Liver (tissue), 10 donors: ENCODE measurements at places on chromosomes 2 and 18.

DNA sequence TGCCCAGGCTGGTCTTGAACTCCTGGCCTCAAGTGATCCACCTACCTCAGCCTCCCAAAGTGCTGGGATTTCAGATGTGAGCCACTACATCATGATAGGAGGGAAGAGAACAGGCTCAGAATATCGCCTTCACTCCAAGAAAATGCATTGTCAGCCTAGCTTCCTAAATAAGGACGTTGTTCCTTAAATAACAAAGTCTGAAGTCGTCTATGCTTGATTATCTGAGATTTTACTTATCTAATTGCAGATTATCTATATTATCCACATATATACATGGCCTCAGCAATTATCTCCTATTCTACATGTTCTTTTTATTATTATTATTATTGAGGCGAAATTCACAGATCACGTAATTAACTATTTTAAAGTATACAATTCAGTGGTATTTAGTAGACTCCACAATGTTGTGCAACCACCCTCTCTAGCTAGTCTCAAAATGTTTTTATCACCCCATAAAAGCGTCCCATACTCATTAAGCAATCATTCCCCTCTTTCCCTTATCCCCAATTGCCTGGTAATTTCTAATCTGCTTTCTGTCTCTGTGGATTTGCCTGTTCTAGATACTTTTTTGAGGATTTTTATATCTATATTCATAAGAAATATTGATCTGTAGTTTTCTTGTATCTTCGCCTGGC, 95.1 kb upstream of the RFX8 start:
- no peak for DNase-seq

DNA sequence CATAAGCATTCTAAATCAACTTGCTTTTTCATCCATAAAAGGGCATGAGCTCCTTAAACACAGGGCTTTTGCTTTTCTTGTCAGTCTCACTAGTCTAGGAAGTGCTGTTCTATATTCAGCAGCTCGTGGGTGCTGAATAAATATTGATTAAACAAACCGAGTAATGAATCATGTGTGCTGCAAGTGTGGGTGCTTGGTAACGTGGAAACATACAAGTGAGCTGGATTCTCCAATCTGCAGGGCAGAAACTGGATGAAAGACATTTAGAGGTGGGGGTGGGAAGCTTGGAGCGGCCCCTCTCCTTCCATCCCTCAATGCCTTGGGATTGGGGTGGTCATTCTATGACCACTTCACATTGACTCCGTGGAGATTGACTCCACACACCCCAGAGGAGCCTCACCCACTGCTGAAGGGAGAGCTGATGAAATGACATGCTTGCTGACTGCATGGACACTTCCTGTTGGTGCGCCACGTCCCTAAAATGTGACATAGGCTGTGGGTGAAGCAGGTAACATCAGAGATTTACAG, 114.6 kb downstream of the DOCK10 start:
- DNase-seq: no peak

DNA sequence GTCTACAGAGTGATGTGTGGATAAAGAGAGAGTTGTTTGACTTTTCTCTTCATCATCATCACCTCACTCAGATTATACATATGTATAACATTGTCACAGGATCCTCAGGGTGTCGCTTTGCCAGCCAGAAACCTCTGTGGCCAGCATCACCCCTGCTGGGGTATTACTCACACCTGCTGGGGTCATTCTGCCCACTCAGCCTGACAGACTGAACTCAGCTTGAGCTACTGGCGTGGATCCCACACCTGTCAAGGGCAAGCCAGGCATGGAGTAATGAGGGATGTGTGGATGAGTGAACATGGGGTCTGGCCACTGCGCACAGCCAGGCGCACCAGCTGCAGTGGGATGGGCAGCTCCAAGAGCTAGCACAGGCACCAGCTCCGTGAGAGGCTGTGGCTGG, 870.6 kb downstream of the CBLN2 start:
- DNase-seq: no peak

DNA sequence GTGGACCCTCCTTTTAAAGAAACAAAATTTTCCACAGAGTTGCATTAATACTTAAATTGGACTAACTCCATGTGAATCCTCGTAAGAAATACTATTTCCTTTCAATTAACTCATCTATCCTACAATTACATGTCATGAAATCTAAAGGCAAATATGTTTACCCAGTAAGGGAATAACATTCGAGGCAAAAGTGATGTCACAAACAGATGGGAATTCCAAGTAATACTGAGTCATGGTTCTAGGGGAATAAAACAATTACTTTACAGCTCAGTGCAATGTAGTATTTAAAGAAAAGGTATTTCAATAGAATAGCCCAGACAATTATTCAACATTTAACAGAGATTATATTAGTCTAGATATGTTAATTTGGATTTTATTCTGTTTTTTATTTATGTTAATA, 205.8 kb downstream of the ZNF385B start:
- DNase-seq: no peak

GRCh38 chr2:161096336-161096735, 63.9 kb upstream of the TANK start:
- no peak for DNase-seq

DNA sequence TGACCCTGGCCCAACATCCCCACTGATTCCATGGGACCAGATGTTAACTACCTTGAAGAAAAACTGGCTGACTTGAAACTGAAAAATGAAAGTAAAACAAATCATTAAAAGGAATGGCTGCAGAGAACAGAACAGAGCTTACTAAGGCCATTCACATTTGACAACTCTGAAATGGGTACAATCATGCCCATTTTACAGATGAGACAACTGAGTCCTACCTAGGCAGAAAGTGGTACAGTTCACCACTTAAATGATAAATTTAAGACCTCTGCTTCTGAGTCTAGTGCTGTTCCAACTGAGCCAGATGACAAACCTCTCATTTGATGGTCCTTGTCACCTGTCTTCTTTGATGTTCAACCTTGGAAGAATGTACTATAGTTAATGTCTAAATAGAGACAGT, 65.8 kb downstream of the THNSL2 start:
- no peak for DNase-seq

GRCh38 chr18:26540043-26540628, 8.2 kb downstream of the KCTD1 start:
- DNase-seq: no peak

DNA sequence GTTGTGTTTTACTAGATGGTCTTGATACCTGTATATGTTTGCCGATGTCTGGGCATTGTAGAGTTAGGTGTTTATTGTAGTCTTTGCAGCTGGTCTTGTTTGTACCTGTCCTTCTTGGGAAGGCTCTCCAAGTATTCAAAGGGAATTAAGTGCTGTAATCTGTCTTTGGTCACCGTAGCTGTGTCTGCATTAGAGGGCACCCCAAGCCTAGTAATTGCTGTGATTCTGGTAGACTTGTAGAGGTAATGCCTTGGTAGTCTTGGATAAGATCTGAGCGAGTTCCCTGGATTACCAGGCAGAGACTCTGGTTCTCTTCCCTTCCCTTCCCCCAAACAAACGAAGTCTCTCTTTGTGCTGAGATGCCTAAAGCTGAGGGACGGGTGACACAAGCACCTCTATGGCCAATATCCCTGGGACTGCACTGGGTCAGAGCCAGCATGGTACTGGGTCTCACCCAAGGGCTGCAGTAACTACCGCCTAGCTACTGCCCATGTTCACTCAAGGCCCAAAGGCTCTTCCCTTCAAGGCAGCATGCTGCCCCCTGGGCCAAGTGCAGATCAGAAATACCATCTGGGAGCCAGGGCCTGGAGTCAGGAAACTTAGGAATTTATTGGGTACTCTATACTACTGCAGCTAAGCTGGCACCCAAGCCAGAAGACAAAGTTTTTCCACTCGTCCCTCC, 27.1 kb downstream of the STPG4 start:
- DNase-seq: no peak

DNA sequence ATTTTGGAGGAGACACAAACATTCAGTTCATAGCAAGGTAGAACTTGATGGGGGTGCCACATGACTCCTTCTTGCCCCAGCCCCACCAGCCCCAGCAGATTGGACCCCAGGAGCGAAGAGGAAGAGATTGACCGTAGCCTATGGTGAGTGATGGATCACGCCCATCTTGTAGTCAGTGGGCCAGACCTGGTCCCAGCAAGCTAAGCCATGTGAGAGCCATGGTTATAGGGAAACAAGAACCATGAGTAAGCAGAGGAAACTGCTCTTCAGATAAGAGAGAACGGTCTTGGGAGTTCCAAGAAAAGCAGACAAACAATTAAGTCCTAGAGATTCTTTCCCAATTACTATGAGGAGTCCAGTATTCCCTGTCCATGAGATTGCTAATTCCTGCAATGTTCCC, 4.6 kb upstream of the TCF4 start:
- DNase-seq: no peak

DNA sequence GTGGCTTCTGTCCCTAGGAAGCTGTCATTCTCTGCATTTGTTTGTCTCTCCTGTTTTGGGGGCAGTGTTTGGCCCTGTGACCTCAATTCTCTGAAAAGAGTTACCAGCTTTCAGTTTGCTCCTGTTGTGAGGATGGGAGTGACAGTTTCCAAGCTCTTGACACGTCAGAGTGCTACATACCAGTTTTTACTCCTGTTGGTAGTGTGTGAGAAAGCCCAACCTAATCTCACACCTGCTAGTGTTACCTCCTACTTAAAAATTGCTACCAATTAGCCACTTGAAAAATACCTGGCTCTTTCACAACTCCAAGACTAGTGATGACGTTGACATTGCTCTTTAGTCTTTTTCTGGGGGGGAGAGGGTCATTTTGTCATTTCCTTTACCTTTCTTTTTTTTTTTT, 14.1 kb downstream of the SKA1 start:
- no peak for DNase-seq

- no peak for DNase-seq
Measured at GRCh38 chr2:33529771-33530481, 53.5 kb downstream of the RASGRP3 start.

DNA sequence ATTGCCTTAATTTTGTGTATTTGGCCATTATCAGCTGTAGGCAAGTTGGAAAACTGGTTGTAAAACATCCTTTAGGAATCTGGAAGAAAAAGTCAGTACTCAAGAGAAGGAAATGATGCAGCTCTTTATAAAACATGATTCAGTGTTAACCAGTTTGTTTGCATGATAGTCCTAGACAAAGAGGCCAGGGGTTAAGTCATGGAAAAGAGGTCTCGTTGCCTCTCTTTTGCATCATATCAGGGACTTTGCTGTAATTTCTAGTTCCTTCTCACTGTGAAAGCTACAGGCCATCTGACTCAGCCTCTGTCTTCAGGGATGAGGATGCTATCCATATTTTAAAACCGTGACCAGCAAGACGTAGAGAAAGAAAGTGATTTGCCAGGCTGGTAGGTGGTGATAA, 38.0 kb downstream of the NPAS2 start:
- no peak for DNase-seq

DNA sequence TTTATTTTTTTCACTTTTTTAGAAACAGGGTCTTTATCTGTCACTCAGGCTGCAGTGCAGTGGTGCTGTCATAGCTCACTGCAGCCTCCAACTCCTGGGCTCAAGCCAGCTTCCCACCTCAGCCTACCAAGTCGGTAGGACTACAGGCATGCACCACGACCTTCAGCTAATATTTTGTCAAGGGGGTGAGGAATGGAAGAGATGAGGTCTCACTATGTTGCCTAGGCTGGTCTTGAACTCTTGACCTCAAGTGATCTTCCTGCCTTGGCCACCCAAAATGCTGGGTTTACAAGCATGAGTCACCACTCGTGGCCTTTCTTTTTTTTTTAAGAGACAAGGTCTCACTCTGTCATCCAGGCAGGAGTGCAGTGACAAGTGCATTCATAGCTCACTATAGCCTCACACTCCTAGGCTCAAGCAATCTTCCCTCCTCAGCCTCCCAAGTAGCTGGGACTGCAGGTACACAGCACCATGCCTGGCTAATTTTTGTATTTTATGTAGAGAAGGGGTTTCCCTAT, 13.4 kb downstream of the PPP1R7 start:
- DNase-seq: no peak

DNA sequence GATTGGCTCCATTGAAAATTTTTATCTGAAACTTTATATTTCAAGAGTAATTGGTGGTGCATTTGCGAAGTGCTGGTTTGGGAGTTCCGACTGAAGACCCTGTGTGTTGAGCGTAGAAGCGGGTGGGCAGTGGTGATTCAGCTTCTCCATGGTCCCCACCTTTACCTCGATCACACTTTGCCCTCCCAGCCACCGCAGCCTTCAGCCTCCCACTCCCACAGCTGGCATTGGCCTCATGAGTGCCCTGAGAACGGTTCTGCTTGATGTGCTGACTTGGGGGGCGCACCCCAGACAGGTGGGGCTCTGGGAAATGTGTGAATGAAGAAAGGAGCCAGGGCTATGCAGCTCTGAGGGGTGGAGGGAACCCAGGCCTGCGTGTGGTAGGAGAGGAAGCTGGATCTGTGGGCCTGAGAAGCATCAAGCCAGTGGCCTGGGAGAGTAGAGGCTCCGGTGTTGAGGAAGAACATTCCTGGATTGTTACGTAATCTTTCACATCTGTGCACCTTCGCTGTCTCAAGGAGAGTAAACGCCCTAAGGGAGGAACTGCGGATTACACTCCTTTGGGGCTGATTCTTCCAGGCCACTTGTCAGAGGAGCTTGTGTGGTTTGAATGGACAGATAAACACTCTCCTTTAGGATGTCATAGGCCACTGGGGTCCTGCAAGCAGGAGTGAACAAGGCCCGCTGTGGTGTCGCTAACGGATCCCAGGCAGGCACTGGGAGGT, 83.8 kb downstream of the NPAS2 start:
- no peak for DNase-seq

GRCh38 chr2:162254236-162254871, 11.1 kb upstream of the FAP start:
- DNase-seq: no peak

DNA sequence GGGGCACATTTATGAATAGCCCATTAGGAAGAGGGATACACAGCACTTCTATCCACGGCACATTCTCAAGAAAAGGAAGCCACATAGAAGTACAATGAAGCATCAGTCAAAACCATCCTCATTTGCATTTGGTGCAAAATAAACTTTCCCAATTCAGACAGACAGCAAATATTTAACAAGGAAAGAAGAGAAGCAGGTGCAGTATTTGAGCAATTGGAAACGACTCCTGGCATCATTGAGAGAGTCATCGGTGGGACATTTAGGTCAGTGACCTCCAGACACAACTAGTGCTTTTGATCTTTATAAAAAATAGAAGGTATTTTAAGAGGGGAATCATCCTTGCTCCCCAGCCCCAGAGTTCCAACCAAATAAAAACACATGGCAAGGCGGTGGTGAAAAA, 118.0 kb downstream of the MREG start:
- DNase-seq: no peak

- no peak for DNase-seq
Measured at GRCh38 chr2:108925735-108926134, 63.3 kb downstream of the EDAR start.

GRCh38 chr2:207746131-207746530, 23.6 kb downstream of the FZD5 start:
- peak; percentile 47 for DNase-seq

GRCh38 chr2:186887107-186888090, 38.4 kb upstream of the ZSWIM2 start:
- DNase-seq: no peak

GRCh38 chr2:40511661-40512213, 59.8 kb upstream of the SLC8A1 start:
- no peak for DNase-seq

- DNase-seq: peak; percentile 62
Measured at GRCh38 chr2:120675460-120676130, 60.1 kb upstream of the GLI2 start.
